ENCODE measurements at places on chromosomes 16 and 17.

- no peak for DNase-seq
These were observed 1.5 kb downstream of the PDF start for GRCh38 chr16:69328854-69329316.

DNA sequence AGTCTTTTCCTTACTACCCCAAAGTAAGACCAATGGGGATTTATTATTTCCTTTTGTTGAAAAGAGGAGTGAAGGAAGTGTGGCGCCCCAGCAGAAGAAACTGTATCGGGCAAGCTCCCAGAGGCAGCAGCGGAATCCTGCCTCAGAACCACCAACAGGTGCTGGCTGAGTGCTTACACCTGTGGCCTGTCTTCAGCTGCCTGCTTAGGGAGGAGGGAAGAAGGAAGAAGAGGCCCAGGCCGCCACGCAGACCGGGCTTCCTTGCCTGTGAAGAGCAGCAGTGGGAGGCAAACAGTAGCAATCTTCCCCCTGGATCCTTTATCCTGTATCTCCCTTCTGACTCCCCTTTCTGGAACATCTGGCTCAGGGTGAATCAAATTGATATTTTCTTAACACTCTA, 134.7 kb downstream of the AATF start:
- DNase-seq, result no peak

DNA sequence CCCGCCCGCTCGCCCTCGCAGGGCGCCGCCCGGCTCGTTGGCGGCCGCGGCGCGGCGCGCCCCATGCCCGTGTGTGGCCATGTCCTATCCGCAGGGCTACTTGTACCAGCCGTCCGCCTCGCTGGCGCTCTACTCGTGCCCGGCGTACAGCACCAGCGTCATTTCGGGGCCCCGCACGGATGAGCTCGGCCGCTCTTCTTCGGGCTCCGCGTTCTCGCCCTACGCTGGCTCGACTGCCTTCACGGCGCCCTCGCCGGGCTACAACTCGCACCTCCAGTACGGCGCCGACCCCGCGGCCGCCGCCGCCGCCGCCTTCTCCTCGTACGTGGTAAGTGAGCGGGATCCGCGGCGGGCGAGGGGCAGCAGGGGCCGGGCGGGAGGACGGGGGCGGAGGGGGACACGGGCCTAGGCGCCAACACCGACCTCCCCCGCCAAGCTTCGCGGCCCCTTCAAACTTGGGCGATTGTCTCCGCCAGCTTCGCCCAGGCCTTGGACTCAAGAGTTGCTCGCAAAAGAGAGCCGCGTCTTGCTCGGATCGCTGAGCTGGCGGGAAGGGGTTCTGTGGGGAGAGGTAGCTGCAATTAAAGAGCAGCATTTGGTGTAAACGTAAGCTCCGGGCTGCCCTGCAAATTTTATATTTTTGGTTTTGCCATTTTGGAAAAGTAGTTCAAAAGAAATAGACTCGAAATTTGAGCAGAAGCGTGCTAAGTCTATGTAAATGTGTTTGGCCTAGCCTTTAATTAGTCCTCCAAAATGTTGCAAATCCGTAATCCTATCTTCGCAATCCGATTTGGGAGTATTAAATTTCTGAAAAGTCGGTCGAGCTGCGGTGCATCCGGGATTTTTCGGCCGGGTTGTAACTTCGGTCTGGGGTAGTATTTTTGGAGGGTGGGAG, 702 bp downstream of the IRX5 start:
- DNase-seq, result no peak

GRCh38 chr16:20484726-20485125, 33.4 kb downstream of the ACSM2A start:
- no peak for DNase-seq

- no peak for DNase-seq
These were observed 12.9 kb downstream of the UBALD1 start for GRCh38 chr16:4601864-4602186.

DNA sequence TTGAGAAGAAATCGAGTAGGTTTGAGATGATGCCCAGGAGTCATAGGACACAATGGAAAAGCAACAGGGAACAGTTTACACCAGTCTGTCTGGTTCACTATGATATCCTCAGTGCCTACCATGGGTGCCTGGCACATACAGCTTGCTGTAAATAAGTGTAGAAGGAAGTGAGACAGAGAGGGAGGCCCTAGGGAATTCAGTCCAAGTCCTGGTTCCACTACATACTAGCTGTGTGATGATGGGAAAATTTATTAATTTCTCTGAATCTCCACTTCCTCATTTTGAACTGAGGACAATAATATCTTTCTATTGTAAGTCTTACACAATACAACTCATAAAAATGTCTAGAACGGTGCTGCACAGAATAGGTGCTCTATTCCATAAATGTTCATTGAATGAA, 53.3 kb upstream of the LYRM9 start:
- DNase-seq, result no peak

DNA sequence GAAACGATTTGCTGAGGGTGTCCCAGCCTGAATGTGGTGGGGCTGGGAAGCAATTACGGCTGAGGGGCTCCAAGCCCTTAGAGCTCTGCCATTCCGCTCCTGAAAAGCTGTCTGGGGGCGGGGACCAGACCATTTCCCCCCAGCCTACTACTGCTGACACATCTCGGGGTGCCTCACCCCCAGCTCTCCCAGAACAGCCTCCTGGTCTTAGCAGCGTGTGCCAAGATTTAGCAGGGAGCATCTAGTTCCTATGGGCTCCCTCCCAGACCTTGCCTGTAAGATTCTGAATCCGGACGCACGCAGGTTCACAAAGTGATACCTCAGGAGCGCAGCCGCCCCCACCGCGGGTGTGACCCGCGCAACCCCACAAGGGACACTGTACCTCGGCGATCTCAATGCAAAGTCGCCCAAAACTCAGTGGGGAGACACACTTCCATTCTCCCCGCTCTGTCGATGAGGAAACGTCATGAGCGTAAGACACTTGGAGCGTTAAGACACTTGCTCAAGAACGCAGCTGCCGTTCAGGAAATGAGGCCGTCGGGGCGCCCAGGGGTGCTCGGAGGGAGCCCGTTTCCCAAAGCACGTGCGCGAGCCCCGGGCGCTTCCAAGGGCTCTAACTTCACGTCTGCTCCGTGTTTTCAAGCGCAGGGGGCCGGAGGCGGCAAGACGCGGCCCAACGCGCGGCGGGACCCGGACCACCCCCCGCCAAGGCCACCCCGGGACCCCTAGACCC, 629 bp downstream of the GEMIN4 start:
- DNase-seq, result peak; percentile 14

DNA sequence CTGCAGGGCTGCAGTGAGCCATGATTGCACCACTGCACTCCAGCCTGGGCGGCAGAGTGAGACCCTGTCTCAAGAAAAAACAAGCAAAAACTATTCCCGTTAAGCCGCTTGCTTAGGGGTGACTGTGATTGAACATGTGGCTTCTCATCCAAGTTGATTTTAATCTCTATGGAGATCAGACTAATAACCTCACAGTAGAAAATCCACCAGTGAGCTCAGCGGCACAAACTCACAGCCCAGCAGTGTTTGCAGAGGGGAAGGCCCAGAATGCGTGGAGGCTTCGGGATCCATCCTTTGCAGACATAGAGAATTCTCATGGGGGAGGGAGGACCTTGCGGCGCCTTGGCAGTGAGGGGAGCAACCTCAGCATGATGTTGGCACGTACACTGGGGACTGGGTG, 7.4 kb downstream of the BANP start:
- no peak for DNase-seq

DNA sequence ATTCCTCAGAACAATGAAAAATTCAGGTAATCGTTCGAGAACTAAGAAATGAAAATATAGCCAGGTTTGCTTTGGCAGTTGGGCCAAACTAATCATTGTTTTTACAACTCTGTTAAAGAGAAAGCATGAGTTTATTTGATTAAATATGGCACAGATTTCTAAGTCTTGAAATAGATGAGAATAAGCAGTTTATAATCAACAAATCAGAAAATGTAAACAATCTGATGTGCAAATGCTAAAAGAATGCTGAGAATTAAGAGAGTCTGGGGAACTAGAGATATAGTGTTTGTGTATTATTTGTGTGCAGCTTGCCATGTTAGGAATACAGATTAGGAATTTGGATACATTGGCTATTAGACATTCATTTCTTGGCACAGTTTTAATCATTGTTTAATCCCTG, 212.5 kb downstream of the TANC2 start:
- no peak for DNase-seq

GRCh38 chr17:49055181-49055927, 58.2 kb downstream of the IGF2BP1 start:
- no peak for DNase-seq

GRCh38 chr16:81635063-81635937, 143.8 kb upstream of the PLCG2 start:
- no peak for DNase-seq

- DNase-seq, result no peak
These were observed 84.6 kb upstream of the ERCC4 start for GRCh38 chr16:13835387-13835786.

DNA sequence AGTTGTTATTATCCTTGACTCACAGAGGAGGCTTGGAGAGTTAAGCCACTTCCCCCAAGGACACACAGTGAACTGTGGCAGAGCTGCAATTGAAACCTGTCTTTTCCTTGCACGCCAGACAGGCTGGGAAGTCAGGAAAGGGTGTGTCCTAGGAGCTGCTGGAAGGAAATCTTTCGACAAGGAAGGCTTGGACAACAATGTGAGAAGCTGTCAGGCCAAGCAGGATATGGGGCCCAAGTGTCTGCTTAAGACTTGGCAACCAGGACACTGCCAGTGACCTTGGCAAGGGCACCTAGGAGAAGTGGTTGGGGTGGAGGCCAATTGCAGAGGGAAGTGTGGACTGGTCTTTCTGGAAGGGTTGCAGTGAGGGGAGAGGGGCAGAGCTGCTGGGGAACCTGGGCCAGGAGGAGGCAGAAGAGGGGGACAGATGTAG, 2.1 kb upstream of the CAMKK1 start:
- no peak for DNase-seq

DNA sequence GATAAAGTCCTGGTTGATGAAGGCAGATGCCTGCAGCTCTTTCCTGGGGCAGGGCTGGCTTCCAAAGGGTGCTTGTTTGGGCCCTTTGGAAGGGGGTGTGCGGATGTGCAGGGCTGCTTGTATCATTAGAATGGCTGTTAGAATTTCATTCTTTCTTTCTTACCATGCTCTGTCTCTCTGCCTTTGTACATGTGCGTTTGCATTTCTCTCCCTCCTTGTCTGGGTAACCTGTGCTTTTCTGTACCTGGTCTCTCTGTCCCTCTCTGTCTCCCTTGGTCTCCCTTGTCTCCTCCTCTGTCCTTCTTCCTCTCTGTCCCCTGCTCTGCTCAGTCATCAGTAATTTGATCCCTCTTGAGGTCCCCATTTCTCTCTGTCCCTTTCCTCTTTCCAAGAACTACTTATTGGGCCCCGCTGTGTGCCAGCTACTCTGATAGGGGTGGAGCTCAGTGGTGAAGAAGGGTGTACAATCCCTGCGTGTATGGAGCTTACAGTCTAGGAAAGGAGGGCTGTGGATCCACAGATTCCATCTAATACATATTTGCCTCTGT, 69.3 kb downstream of the PLCG2 start:
- DNase-seq, result no peak

DNA sequence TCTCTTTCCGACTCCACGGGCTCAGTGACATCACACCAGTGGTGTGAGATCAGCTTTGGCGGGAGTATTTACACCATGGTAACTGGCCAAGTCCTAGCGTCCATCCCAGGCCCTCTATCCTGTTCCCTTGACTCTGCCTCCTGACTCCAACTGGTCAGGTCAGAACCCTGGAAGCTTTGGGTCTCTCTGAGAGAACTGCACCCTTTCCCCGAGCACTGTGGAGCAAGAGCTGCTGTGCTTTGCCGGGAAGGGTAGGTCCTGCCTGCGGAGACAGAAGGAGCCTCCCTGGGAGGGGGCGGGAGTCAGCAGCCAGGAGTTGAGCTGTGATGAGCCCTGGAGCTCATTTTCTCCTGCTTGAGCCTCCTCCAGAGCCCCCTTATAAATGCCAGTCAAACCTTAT, 212.1 kb upstream of the TNRC6C start:
- no peak for DNase-seq

DNA sequence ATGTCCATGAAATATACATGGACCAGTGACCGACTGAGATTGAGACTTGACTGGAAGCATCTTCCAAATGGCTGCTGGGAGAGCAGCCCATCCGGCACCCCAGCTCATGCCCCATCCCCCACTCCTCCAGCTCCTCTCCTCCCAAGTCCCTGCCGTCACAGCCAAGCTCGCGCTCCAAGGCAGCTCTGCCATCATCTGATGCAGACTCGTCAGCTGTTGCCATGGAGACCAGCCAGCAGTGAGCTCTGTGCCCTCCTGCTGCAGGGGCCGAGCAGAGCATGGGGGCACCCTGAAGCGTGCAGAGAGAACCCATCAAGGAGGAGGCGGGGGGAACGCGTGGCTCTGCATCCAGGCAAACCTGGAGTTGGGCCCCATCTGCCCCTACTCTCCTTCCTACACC, 74.5 kb upstream of the TNRC6C start:
- DNase-seq, result no peak

- DNase-seq, result no peak
These were observed at the start of gene HOXB1 for GRCh38 chr17:48530887-48531272. Gene HOXB1, minus strand, starts transcription at chr17:48531011. Its CDS starts 107 bp downstream, at chr17:48530904.
